ENCODE measurements at places on chromosomes 2 and 18.

- no peak for DNase-seq
Observed at GRCh38 chr18:55018602-55019001, 59.3 kb upstream of the CCDC68 start.

DNA sequence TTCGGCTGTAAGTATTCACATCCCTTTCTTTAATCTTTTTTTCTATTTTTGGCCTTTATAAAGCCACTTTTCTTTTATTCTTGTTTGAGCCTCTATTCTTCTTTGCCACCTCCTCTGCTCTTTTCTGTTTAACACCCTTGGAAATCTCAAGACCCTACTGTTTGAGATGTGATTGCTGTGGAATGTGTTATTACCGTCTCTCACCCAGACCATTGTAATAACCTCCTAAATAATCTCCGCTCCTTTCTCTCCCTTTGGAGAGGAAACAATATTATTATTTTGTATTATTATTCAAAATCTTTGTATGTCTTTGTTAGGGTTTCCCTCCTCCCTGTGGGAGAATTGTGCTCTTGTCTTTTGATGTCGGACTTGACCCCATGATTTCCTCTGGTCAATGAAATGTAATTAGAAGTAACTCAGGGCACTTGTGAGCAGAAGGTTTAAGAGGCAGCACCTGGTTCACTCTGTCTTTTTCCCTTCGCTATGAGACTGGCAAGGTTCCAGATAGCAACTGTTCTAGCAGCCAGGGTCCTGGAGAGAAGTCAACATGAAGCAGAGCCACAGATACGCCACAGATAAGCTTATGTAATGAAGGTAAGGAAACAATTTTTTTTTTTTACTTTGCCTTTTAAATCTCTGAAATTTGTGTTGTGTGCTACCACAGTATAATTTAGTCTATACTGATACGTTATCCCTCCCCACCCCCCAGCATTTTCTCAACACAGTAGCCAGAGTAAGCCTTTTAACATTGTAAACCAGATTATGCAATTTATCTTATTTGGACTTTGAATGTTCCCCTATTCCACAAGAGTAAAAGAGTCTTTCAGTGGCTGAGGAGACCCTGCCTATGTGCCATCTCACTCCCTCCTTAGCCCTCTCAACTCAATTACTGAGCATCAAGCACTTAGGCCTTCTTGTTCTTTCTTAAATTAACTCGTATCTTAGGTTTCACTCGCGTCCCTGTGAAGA lies 601.2 kb upstream of the ZNF804A start:
- no peak for DNase-seq

GRCh38 chr2:238513346-238513745 lies 86.6 kb downstream of the ASB1 start:
- no peak for DNase-seq

DNA sequence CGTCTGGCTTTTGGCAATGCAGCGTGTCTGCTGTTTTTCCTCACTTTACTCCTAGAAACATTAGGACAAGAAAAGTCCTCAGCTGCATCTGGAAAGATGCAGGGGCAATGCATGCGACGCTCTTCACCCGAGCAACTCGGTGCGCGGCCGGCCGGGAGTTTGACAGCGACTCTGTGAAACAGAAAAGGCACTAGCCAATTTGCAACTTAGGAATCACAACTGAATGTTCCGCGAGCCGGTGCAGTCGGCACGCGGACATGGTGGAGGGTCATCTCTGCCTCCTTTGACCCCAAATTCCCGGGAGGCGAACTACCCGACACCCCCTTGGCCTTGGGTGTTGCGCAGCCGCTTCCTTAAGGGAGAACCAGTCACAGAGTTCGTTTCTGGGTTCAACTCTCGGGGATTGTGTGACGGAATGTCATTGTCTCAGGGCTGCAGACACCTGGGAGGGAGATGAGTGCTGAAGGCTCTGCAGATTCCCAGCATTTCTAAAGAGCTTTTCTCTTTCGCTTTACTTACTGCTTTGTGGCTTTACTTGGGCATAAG lies 9.8 kb downstream of the NR4A2 start:
- no peak for DNase-seq

DNA sequence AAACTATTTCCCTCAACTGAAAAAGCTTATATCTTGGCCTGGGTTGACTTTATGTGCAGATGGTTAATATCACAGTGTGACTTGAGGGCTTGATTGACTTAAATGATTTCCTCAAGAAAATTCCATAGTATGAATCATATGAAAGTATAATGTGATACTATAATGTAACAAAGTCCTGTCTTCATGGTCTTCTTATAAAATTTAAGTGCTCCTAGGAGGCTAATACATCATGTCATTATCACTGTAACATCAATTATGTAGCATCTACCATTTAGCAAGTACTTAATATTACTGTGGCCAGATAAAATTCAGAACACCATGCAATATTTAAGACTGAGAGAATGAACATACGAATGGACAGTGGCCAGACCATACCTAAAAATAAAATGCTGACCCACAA lies 276.1 kb downstream of the RIT2 start:
- no peak for DNase-seq

DNA sequence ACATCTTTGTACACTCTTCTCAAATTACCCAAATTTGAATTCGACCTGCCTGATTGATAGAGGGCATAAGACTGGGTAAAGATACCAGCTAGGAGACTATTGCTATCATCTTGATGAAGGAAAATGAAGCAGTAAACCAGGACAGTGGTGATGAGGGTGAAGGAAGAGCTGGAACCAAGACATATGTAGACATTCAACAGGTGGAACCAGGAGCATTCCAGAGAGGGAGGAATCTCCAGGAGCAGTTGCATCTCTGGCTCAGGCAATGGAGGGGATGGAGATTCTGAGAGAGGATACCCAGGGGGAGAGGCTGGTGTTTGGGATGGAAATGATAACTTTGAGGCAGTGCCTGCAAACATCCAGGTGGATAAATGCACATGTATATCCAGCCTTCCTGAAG lies 41.6 kb downstream of the SDC1 start:
- DNase-seq = no peak

DNA sequence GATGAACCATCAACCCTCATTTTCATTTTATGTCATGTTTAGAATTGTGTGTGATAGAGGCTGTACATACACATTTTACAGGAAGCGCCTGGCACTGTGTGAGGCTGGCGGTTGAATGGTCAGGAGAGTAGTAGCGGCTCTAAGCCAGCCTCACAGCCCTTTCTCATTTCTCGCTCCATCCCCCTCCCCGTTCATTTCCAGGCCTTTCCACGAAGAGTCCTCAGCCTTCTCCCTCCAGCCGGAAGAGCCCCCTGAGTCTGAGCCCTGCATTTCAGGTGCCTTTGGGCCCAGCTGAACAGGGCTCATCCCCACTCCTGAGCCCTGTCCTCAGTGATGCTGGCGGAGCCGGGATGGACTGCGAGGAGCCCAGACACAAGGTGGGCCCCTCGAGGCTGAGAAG lies 51.8 kb downstream of the STK25 start:
- no peak for DNase-seq

- DNase-seq = peak; percentile 6
Observed at GRCh38 chr2:74379851-74380789, at the start of gene DCTN1. DCTN1 (minus strand) TSS chr2:74380311; CDS start chr2:74380037, 274 bp downstream.

- no peak for DNase-seq
Observed at GRCh38 chr2:11585071-11585470, 51.2 kb downstream of the GREB1 start.

DNA sequence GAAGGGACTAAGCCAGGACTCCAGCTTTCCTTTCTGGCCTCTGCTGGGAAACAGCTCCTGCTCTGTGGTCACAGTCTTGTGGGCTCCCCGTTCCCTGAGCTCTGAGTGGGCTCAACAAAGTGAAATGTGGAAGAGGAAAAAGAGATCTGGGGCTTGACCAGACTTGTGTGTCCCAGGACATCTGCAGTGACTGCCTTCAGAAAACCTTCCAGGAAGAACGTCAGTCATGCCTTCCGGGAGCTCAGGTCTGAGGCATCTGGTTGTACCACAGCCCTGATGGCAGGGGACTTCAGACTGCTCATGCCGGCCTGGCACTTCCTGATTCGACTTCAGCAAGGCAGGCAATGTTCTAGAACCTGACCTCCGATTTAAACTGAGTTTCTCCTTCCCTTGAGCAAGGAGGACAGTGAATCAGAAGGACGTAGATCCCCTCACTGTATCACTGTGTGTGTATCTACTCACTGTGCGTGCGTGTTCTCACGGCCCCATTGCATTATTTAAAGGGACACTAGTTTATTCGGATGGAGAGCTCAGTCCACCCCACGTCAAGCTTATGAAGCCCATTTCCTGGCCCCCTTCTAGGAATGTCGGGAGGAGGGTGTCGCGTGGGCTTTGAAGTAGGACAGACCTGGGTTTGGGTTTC lies 548 bp upstream of the FBLN7 start:
- peak; percentile 36 for DNase-seq

- DNase-seq = no peak
Observed at GRCh38 chr2:8876628-8877027, 39.2 kb upstream of the KIDINS220 start.

DNA sequence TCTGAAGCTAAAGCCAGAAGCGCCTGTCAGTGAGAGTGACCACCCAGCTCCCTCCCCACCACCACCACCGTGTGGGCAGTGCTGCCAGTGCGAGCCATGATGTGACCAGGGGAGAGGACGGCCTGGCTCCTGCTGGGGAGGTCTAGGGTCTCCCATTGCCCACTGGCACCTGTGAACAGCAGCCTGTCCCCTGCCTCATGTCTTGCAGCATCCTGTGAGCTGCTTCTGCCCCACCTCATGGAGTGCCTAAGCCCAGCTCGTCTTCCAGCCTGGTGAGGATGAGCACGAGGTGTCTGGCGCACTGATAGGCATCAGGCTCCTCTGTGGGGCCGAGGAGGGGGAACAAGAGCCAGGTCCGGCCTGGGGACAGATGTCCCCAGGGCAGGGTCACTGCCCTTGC lies 61.4 kb downstream of the FAM168B start:
- DNase-seq = no peak

GRCh38 chr2:145631561-145631960 lies 1111.6 kb upstream of the ZEB2 start:
- no peak for DNase-seq

- DNase-seq = no peak
Observed at GRCh38 chr2:138516030-138516704, 14.6 kb downstream of the SPOPL start.
